ENCODE measurements at places on chromosomes 1 and 21.

DNA sequence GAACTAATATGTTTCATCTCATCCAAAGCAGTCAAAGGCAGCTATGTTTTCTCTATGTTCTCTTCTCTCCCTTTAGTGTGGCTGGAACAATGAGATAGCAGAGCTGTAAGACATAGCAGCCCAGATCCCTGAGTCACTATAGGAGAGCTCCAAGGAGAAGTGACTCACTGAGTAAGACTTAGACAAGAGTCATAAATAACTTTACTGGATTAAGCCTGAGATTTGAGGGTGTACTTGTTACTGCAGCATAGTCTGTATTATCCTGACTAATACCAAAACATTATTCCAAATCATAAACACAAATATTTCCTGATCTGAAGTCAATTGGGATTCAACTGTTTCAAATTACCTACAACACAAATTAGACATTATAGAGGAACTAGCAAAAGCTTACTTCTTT is 3.9 kb downstream of the KRTAP19-8 start:
- no peak for DNase-seq

- no peak for DNase-seq
These were observed 2.8 kb downstream of the S100A10 start for GRCh38 chr1:151990856-151991198.

DNA sequence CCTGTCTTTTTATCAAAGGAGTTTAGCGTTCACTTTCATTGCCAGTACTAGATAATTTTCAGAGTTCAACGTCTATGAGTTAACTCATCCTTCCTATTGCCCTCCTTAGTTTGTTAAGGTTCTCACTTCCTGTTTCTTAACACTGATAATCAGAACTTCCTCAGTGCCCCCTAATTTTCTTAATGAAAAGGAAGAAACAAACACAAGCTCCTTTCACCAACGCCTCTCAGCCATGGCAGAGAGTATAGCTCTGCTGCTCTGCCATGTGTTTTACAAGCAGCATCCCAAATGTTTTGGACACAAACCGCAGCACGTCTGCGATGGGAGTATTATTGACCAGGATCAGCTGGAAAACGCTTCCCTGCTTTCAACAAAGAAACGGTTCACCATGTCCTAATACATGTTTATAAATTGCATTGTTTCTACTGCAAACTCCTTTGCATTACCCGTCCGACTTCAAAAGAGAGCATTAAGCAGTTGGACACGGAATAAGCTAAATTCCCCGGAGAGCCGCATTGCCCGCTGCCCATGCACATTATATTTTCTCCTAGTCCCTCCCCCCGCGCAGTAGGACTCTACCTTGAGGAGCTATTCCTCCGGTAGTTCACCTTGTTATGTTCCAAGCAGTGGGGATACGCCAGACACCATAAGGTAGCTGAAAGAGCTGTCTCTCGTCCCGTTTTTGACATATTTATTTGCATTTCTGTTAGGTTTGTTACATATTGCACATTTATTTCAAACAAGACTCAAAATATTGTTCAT is 561 bp downstream of the OLFM3 start:
- no peak for DNase-seq

GRCh38 chr21:33033094-33033951 is 7.6 kb downstream of the OLIG2 start:
- DNase-seq = no peak

DNA sequence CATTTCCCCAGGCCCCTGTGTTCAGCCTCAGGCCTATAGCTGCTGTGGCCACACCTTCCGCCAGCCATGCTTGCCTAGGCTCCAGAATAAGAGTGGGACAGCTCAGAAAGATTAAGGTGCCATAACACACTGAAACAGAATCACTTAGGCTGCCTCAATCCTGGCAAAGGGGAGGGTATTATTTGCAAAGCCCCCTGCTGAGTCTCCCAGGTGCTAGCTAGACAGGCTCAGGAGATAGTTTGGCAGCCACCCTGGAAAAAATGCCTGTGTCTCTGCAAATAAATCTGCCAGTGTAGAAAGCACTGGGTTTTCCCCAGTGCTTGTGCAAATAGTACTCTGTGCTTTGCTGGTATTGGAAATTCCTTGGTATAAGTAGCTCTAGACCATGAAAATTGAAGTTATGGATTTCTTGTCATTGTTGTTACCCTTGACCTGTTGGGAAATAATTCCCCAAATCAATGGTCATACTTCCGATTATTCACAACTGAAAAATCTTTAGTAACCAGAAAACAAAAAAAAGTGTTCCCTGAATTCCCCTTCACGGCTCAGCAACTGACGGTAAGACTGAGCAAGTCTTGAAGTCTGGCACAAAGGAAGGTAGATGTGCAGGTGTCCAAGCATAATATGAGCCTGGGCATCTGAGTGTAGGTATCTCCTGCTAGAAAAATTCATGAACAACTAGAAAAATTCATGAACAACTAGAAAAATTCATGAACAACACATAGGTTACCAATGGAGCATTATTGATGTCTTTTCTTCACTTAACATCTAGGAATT is 56.9 kb downstream of the PROX1 start:
- no peak for DNase-seq

- no peak for DNase-seq
These were observed 41.7 kb downstream of the LRP8 start for GRCh38 chr1:53285969-53286760.

DNA sequence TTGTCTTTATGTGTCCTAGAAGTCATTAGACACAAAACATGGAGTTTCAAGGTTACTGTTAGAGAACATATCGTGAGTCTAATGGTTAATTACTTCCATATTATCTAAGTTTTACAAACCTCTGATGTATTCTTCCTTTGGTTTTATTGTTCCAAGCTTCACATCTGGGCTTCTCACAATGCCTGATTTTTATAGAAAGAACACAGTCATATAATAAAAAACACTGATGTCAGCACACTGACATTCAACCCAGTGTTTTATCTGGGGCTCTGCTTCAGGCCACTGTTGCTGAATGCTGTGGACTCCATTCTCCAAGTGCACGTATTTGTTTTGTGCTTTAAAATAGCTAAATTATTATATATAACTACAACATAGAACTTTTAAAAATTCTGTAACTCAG is 232.9 kb downstream of the SMYD3 start:
- peak; percentile 39 for DNase-seq

- no peak for DNase-seq
These were observed 54.8 kb downstream of the SSX2IP start for GRCh38 chr1:84635429-84635828.

GRCh38 chr1:181490740-181491712 is 7.7 kb downstream of the CACNA1E start:
- DNase-seq = no peak

DNA sequence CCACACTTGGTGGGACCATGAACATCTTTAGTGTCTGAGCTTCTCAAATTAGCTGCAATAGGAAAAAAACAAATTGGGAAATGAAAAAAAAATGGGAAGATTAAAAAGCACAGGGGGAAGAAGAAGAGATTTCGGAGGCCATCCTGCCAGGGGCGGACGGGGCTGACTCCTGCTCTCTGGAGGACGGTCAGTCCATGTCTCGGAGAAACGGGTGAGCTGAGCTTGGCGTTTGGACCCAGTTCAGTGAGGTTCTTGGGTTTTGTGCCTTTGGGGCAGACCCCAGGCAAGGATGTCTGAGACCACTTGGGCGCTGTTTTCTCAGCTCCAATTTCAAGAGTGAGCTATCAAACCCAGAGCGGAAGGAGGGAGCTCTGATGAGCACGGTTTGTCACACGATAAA is 123.9 kb downstream of the PRDM2 start:
- no peak for DNase-seq

GRCh38 chr1:15065736-15066135 is 87.8 kb upstream of the TMEM51 start:
- no peak for DNase-seq

DNA sequence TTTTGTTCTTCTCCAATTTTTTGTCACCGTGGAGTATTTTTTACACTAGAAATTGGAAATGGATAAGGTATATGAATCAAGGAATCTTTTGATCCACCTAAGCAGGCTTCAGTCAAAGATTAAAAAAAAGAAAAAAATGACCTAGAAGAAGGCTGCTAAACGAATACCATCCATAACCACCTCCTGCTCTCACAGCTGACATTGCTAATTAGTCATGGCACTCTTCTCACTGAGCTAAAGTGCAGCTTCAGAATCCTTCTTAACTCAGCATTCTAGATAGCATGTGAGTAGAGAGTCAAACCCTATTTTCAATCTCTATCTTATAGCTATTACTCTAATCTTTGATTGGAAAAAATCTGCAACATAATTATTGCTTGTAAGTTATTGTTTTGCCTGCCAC is 40.2 kb upstream of the ST6GALNAC5 start:
- DNase-seq = no peak

DNA sequence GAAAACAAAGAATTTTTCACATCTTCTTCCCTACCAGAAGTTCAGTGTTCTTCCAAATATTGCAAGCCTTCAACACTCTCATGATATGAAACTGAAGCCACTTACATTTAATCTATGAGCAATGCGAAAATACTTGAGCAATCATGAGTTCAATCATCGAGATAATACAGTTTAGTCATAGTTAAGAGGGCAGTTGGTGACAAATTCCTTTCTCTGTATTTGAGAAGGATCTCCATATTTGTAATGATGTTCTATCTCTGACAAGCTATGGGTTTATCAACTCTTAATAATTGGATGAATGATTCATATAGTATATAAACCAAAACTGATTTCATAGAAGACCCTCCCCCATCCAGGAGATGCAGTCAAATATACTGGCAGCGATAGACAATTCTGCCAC is 29.7 kb upstream of the PYHIN1 start:
- DNase-seq = no peak

DNA sequence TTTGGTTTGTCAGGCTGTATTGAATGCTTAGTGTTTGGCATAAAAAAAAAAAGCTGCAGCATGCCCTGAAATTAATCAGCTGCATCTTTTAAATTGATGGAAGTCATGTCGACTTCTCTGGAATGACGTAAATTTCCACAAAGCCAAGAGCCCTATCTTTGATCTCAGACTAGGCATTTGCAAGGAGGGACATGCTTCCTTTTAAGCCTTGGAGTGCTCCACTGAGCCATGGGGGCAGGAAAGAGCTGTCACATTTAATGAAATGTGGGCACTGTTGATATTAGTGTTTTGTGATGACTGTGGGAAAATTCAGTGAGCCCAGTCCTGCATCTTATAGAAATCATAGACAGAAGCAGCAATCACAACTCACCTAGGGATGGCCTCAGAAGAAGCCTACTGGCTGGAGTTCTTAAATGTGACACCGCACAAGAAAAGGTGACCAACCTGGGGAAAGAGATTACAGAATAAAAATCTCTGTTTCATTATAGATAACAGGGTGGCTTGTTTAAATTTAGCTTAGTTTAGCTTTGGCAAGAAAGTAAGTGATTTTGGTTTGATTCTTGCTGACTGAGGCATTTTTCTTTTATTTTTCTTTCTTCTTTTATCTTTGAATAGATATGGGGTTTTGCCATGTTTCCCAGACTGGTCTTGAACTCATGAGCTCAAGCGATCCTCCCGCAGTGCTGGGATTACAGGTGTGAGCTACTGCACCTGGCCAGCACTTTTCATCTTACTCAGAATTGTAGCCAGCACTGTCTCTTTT is 188.2 kb downstream of the HHAT start:
- no peak for DNase-seq

GRCh38 chr1:230379928-230380327 is 46.2 kb downstream of the PGBD5 start:
- DNase-seq = no peak

GRCh38 chr1:79568411-79568810 is 561.9 kb upstream of the ADGRL4 start:
- no peak for DNase-seq

- DNase-seq = no peak
These were observed 514 bp downstream of the S1PR1 start for GRCh38 chr1:101237229-101237837.

GRCh38 chr1:29855561-29856160 is 619.3 kb downstream of the PTPRU start:
- no peak for DNase-seq

GRCh38 chr1:72000809-72001208 is 281.5 kb downstream of the NEGR1 start:
- peak; percentile 22 for DNase-seq

Measured in HFF-Myc (cell line).